ENCODE measurements at places on chromosomes 4 and X.
A peak's percentile ranks its signal among the peaks of the same experiment; 100 is the strongest.

DNA sequence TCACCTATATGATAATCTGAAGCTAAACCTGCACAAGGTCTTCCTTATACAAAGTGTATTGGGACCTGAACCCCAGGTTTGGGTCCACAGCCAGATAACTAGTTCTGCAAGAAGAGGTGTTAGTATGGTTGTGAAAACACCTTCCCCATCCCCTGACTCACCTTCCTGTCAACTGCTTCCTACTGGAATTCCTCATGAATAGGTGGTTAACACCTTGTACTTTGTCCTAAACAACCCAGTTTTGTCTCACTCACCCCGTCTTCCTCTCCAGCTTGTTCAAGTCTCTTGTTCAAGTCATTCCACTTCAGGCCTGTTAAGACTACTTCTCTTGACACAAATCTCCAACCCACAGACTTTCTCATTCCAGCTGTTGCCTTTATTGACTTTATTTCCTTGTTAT, 45.5 kb downstream of the CCNG2 start:
- DNase-seq, result no peak

DNA sequence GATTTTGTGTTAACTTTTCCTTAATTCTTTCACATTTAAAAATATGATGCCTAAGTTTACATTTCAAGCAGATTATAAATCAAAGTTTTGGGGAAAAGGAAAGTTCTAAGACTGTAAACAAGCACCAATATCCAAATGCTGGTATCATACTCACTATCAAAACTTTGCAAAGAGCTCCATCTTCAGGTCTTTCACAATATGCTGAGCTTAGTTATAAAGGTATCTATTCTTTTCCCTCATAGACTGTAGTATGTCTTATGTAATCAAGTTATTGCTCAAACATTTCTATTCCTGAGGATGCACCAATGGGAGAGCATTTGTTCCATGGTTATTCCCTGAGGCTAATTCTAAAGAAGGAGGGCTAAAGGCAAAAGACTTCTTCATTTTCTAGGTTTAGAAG, 207.9 kb upstream of the FAM241A start:
- no peak for DNase-seq

DNA sequence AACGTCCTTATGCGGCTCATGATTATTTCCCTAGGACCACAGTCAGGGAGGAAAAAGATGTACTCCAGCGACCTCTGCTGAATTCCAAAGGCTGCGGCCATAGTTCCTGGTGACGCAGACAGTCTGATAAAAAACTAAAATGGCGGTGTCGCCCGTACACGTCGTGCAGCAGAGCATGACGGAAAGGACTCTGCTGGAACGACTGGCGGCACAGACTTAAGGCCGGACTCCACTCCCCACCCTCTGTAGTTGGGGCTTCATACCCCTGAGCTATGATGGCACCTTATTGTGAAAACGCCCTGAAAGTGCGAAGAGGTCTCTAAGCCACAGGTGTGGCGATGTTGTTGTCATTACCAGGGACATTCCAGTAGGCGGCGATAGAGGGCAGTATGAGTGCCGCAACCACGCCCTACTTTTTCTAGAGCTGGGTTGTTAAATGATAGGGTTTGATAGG, 90.0 kb upstream of the EDA2R start:
- peak; percentile 65 for DNase-seq

GRCh38 chr4:20124317-20125026, 127.2 kb upstream of the SLIT2 start:
- no peak for DNase-seq

- no peak for DNase-seq
Observed at GRCh38 chr4:169661761-169662160, 41.4 kb downstream of the CLCN3 start.
